Stimulated activated CD4-positive, alpha-beta T cell treated with anti-CD3 and anti-CD28 coated beads, Interleukin-15, amount 100 ng/mL, for 1 hour (primary cell): ENCODE measurements at places on chromosomes 1 and 21.

GRCh38 chr1:10155087-10155712 is 55.2 kb upstream of the KIF1B start:
- no peak for DNase-seq

DNA sequence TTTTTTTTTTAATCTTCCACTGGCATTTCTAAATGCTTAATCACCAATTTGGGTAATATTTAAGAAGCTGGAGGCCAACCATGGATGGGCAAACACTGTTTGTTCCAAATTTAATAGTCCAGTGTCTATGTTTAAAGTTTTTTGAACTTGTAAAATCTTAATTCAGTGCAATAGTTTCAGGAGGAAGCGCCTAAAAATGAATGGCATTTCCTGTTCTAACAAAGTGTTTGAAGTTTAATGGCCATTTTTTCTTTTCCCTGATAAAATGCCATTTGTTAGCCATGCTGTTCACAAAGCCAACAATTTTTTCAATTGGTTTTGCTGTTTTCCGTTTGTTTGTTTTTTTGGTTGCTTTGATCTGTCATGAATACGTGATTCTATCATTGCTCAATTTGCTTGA is 552.1 kb downstream of the LMO4 start:
- no peak for DNase-seq

DNA sequence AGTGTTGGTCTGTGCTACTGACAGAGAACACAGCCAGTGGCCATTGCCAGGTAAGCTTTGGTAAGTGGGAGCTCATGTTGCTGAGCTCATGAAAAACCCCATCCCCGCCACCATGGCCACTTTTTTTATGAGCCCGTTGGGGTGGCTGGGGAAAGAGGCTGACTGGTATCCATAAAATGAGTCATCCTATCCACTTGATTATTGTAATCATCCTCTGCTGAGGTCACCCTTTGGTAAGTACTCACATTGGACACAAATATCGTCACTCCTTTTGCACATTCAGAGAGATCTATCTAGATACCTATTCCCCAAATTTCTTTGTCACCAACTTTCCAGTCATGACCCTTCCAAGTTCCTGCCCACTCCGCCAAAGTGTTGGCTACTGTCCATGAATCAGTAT is 22.0 kb downstream of the SLAMF7 start:
- no peak for DNase-seq

GRCh38 chr1:156583821-156584622 is 4.5 kb downstream of the TTC24 start:
- DNase-seq = peak; percentile 29

DNA sequence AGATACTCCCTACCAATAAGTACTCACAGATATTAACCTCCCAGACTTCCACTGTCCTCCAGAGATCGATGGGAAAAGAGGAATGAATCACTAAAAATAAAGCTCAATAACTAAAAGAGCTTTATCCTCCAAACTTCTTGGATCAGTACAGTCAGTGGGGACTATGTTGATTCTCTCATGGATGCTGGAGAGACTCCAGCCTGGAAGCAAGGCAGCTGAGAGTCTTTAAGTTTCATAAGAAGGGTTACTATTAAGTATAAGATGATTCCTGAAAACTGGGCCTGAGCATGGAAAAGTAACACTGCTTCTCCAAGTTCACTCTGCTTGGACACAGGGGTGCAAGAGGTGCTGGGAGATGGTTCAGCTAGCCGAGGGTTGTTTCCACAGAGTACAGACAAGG is 6.2 kb upstream of the DDR2 start:
- DNase-seq = no peak

GRCh38 chr1:3198371-3199271 is 129.6 kb downstream of the PRDM16 start:
- no peak for DNase-seq

DNA sequence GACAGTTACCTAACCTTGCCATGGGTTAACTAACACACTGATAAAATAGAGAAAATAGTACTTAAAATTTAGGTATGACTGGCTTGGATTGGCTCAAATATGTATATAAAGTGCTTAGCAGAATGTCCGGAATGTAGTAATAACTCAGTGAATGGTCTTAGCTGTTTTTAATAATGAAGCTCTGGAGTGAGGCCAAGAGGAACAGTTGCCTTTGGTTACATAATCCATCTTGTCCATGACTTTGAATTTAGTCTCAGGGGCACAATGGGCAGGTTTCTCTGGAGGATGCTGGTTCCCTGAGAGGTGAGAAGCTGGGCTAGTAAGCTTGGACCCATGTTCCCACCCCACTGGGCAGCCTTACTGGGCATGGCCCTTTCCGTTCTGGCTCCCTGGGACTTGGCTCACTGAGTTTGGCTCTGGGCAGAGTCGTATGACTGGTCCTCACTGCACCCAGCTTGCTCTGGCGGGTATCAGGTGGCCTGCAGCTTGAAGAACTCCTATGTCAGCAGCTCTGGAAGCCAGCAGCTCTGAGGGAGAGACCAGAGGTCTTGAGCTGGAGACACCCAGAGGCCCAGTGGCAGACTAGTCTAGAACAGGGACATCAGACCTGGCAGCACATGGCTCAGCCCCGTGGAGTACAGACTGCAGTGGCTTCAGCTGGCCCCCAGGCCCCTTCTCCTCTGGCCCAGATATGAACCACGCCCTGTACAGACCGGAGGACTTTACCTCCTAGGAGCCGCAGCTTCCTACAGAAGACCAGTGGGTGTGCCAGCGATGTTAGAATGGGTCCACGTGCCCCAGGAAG is 40.4 kb downstream of the TENT5C start:
- DNase-seq = no peak

DNA sequence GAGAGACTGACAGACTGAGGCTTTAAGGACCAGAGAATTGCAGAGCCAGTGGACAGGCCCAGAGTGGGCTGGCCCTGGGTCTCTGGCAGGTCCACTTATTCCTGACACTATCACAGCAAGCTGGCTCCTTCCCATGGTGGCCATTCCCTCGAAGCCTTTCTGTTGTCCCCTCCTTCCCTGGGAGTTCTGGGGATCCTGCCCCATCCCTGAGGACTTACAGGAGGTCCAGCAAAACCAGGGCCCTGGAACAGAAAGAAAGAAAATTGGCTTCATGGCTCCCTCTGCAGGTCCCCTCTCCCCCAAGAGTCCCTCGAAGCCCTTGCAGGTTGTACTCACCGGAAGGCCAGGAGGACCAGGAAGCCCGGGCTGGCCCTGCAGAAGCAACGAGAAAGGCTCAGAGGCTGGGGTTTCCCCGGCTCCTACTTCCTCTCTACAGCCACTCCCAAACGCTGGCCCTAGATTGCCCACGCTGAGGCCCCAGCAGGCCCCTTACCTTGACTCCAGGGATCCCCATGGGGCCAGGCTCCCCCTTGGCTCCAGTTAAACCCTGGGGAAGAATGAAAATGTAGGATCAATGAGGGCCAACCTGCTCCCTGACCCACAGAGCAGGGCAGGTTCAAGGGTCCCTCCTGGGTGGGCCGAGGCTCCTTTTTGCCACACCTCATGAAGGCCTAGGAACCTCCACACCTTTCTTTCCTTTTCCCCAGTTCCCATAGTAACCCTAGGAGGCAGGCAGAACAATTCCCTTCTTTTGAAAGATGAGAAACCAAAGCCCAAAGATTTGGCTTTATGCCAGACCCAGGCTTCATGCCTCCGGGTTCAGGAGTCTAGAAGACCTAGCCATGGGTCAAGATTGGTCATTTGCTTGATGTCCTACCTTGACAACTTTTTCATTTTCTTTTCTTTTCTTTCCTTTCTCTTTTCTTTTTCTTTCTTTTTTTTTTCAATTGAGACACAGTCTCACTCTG is 4.6 kb downstream of the COL9A2 start:
- no peak for DNase-seq

DNA sequence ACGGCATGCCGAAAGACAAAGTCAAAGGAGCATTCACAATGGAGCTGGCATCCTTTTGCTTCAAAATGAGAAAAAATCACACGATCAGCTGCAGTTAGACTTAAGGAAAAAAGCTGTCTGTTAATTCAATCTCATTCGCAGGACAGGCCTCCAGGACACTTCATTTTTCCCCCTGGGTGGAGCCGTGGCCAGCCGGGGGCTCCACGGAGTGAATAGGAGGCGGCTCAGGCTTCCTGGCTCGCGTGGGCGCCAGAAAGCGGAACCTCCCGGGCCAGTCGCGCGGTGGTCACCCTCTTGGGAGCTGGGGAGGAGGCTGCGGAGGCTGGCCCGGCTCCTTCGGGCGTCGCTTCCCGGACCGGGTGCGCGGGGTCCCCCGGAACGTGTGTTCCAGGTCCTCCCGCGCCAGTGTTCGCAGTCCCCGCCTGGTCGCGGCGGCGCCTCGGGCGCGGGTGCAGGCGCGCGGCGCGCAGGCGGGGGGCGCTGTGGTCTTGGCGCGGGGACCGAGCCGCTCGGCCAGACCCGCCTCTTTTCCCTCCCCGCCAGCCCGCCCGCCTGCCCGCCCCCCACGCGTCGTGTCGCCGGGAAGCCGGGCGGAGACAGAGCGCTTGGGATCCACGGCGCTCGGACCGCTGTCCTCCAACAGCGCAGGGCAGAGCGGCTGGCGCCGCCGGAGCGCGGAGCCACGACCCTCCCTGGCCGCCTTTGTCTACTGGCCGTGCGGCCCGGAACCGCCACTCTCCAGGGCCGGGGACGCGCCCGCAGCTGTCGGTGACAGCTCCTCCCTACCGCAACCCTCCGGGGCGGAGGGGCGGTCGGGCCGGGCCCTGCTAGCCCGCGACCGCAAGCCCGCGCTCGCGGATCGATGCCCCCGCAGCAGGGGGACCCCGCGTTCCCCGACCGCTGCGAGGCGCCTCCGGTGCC is at the start of gene RHOU:
Gene RHOU, plus strand, starts transcription at position 599 of the 921 bp plus-strand sequence. Its CDS starts 264 bp downstream, at position 863.
- peak; percentile 60 for DNase-seq
